ENCODE measurements at places on chromosomes 4 and X.

DNA sequence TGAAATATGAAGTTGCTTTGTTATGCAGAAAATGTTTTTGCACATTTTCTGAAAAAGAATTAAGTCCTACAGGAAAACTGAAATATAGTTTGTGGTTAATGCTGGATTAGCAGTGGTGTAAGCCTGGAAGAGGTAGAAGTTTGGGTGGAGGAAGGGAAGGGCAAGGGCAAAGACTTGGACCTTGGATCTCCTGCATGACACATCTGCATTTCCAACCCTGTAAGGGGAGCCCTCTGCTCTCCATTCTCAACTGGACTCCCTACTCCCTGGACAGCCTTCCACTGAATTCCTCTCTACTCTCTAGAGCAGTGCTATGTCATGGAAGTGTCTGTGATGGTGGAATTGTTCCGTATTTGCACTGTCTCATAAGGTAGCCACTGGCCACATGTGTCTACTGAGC lies 4.6 kb downstream of the CASP6 start:
- DNase-seq, result no peak

- DNase-seq, result no peak
These were observed 294.8 kb downstream of the ASMT start for GRCh38 chrX:1909419-1910206.

GRCh38 chrX:11836284-11836683 lies 78.2 kb downstream of the MSL3 start:
- no peak for DNase-seq

DNA sequence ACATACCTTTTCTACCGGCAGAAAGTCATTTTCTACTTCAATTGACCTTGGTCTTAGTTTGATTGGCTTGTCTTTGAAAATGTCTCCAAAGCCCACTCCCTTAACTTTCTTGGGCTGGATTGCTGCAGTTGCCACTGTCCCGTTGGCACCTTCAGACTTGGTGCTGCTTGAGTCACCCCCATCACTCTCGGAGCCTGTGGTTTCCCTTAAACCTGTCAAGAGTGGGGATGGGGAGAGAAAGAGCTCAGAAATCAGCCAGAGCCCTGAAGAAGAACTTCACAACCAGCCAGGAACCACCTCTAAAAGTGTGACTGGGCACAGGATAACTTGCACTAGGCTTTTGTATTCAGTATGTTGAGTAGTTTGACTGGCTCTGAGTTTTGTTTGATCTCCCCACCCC lies 168.5 kb upstream of the MAP3K15 start:
- no peak for DNase-seq

DNA sequence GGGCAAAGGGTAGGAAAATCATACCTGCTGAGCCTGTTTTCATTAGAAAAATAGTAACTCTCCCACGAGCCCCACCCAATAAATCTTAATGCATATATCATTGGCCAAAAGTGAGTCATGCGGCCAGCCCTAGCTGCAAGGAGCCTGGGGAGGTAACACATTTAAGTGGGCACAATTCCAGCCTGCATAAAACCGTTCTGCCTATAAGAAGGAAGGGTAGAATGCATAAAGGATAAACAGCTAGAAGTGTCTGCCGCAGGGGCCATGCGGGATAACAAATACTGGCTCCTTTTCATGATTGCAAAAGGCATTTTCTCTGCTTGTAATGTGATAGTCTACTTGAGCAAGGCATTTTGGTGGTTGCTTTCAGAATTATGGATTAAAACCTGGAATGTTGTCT lies 37.1 kb downstream of the EFHC2 start:
- no peak for DNase-seq

GRCh38 chrX:48737940-48738339 lies 23.6 kb upstream of the GLOD5 start:
- DNase-seq, result no peak

- DNase-seq, result no peak
These were observed 4.8 kb downstream of the THOC2 start for GRCh38 chrX:123728016-123728415.

DNA sequence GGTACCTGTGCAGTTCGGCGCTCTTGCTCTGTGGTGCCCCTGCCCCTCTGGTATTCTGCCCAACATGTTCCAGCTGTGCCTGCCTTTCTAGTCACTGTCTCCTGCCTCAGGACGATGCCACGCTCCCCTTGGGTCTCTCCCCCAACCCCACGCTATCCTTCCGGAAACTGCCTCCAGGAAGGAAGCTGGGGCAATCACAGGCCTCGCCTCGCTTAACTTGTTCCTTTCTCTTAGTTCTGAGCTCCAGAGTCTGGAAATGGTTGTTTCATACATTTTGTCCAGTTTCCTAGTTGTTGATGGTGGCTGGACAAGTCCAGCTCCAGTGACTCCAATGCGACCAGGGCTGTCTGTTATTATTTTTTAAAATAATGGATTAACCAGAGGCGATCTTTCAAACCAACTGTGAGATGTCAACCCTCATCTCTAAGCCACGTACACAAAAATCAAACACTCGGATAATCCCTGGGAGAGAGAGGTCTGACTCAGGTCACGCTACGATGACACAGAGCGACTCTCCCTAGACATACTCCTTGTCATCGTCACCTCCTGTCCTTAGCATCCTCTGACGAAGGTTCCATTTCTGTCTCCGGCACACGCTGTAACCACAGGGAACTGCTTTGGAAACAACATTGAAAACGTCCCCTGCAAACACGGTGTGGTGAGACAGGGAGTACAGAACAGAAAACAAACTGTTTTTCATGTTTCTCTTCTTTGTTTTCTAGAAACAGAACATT lies 62.5 kb downstream of the ABLIM2 start:
- DNase-seq, result no peak

DNA sequence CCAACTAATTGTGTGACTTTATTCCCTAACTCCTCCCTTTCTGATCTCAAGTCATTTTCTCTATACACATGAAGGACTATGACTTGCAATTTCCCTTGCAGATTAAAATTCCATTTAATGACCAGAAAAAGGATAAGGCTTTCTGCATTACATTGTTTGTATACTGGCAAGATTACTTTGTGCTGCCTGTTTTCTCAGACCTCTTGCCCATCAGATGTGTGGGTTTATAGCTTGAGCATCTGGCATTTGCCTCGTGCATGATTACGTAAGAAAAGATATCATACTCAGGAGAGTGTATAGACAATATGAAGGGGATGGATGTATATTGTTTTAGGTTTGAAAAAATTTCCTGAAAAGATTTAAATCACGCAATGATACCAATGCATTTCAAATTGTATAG lies 593.8 kb upstream of the SLIT2 start:
- no peak for DNase-seq

GRCh38 chr4:11053601-11054220 lies 369.1 kb upstream of the CLNK start:
- peak; percentile 9 for DNase-seq

GRCh38 chr4:102324730-102325129 lies 20.6 kb downstream of the SLC39A8 start:
- peak; percentile 2 for DNase-seq

- DNase-seq, result no peak
These were observed 607.8 kb downstream of the FSTL5 start for GRCh38 chr4:161555689-161556660.

DNA sequence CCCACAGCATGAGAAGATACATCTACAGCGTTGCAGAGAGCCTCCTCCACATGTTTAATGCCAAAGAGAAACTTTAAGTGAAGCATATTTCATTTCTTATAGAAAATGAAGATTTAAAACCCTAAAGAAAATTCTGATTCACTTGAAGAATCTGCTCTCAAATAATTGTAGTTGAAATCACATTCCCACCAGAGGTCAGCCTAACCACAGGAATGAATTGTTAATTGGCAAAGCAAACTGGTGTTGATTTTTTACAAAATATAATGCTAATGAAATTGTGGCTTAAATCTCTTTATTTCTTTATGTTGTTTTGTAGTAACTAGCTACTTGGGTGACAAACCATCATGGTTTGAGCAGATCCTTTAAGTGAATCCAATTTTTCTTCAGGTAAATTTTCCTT lies 31.1 kb upstream of the WDR17 start:
- DNase-seq, result peak; percentile 22

- DNase-seq, result no peak
These were observed 102.2 kb upstream of the EGFL6 start for GRCh38 chrX:13467243-13467642.

- DNase-seq, result no peak
These were observed 18.4 kb downstream of the CPEB2 start for GRCh38 chr4:15020502-15021286.

DNA sequence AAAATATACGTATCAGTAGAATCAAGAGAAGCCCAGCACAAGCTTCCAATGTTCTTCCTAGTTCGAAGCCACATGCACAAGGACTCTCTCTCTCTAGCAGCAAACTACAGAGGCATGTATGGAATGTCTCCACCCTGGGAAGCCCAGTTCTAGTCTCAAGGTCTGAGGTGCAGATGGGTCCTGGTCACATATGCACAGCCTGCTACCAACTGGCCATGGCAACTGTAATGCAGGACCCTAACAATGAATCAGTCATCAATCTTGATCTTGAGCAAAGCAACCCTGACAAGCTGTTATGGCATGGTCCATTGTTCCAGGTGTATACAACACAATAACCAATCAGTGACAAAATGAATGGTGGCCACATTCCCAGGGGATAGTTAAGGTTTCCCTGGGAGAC lies 55.8 kb downstream of the MBNL3 start:
- DNase-seq, result no peak

DNA sequence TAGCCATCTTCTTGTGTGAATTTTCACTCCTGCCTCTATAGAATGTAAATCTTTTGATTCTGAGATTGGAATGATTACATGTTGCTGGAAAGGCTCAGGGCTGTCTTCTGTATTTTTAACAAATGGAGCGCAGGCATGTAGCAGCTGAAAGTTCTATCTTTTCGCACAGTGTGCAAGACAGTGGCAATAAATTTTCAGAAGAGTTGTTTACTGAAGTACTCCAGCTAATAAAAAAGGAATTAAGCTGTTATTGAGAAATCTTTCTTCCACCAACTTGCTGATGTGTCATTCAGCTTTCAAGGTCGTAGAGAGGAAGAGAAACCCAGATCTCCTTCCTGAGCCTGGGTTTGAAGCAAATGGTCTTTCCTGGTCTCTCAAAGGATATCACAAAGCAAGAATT lies 122.0 kb upstream of the PUDP start:
- peak; percentile 2 for DNase-seq

GRCh38 chrX:38435130-38435529 lies 82.7 kb downstream of the OTC start:
- no peak for DNase-seq

DNA sequence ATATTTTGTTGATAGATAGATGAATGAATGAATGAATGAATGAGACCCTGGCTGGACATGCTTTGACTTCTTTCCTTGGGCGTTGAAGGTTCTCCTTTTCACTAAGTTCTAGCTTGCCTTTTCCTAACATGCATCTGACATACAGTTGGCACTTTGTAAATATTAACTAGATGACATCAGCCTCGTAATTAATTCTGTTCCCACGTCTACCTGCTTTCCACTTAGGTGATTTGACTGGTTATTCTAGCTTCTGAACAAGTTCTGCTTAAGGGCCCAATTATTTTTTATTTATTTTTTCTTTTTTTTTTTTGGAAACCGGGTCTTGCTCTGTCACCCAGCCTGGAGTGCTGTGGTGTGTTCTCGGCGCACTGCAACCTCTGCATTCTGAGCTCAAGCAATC lies 13.9 kb upstream of the RASL11B start:
- no peak for DNase-seq

GRCh38 chr4:45072981-45073380 lies 346.6 kb upstream of the GNPDA2 start:
- DNase-seq, result no peak

DNA sequence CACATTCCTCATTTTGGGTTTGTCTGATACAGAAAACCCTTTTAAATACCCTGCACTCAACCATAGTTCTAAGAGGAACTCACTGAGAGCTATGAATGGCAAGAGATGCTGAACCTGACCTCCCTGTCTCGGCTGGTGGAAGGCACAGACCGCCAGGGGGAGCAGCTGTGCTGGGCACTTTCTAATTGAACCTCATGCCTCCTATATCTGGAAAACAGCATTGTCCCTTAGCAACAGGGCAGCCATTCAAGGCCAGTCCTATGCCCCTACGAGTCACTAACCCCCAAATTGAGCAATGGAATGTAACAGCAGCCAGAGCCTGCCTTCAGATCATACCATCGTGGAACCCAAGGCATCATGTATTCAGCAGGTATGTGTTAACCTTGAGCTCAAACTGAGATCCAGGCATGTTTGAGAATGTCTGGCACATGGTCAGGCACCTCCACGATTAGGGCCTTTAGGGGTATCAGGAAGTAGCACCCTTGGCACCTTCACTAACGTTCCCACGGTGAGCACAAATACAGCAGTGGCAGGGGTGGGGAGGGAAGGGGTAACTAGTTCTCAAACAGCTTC lies 5.1 kb downstream of the USP27X start:
- peak; percentile 37 for DNase-seq

DNA sequence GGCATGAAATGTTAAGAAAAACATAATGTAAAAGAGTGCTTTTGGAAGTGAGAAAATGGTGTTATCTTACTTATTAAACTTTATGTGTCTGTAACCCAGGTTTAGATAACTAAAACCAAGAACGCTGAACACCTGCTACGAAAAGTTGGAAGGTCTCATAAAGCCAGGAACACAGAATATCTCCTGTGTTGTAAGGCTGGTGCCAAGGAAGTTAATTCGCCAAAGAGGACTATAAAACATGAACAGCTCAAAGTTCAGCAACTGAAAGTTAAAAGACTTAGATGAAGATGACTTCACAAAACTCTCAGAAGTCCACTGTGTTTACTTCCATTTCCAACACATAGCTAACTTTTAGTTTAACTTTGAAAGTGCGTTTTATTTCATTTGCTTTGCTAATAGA lies 54.3 kb downstream of the GPRIN3 start:
- DNase-seq, result no peak

- DNase-seq, result no peak
These were observed 72.6 kb downstream of the EPHA5 start for GRCh38 chr4:65597697-65598096.

- no peak for DNase-seq
These were observed 3.5 kb downstream of the JAKMIP1 start for GRCh38 chr4:6196871-6197270.

- DNase-seq, result no peak
These were observed 16.7 kb downstream of the GPRIN3 start for GRCh38 chr4:89290727-89291516.

DNA sequence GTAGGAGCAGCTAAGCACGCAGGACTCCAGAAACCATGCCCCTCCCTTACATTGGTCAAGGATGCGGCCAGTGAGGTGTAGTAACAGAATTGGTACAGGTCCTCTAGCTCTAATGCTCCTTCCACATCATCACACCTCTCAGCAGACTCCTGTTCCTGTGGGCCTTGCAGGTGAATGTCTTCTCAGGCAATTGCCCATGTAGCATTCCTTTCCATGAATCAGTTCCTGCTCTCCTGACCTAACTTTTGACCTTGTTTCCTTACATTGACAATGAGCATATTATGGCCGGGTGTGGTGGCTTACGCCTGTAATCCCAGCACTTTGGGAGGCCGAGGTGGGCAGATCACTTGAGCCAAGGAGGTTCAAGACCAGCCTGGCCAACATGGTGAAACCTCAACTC lies 31.3 kb downstream of the MAP7D3 start:
- no peak for DNase-seq

- DNase-seq, result no peak
These were observed 20.5 kb upstream of the STS start for GRCh38 chrX:7127056-7127455.

Measured in stromal cell of bone marrow (primary cell).